Caki2 (cell line): ENCODE measurements at places on chromosomes 13 and 19. TPM values are rescaled to one million over a fixed set of nuclear protein-coding genes. Genes with fewer than 3 reads are reported as not detected.

DNA sequence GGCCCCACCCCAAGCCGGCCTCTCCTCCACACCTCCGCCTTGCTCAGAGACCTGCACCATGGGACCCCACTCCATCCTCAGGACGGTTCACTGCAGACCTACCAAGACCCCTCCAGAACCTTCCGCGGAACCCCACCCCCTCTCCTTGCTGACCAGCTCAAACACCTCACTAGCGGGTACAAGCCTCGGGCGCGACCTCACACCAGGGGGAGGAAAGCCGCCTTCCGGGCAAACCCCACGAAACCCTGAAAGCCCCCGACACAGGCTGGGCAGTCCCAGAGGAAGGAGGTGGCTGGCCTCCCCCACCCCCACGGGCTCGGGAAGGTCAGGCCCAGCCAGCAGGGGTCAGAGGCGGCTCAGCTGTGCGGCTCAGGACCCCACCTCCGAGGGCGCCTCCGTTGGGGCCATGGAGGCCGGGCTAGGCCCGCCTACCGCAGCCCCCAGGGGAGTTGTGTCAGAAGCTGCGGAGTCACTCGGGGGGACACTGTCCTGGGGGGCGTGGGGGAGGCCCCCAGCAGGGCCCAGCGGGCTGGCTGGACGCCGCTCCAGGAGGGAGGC, 9.8 kb downstream of the GRIN3B start:
- no peak for DNase-seq

- peak; percentile 93 for DNase-seq
These were observed 3.1 kb downstream of the SLC1A5 start for GRCh38 chr19:46785054-46785979.

GRCh38 chr13:54733639-54734038, 1705.0 kb downstream of the OLFM4 start:
- DNase-seq = no peak

The WTIP gene
- total RNA-seq = 48.4 and 70.2 TPM in 2 replicates

- DNase-seq = no peak
These were observed 200.5 kb downstream of the KLF5 start for GRCh38 chr13:73259061-73260017.

- no peak for DNase-seq
These were observed 88.4 kb upstream of the PCDH8 start for GRCh38 chr13:52936806-52937205.

DNA sequence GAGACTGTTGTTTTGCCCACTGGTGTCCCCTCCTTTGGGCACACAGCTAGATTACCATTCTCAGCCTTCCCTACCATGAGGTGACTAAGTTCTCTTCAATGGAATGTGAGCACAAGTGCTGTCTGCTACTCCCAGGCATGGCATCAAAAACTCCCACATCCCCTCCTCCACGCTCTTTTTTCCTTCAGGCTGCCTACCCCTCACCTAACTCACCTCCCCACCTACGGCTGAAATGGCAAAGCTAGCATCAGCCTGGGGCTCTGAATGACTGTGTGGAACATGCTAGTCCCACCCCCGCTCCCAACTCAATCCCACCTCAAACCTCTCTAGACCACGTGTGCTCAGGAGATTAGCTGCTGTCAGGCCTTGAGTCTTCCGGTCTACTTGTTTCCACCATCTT, 512.2 kb downstream of the DIAPH3 start:
- no peak for DNase-seq

DNA sequence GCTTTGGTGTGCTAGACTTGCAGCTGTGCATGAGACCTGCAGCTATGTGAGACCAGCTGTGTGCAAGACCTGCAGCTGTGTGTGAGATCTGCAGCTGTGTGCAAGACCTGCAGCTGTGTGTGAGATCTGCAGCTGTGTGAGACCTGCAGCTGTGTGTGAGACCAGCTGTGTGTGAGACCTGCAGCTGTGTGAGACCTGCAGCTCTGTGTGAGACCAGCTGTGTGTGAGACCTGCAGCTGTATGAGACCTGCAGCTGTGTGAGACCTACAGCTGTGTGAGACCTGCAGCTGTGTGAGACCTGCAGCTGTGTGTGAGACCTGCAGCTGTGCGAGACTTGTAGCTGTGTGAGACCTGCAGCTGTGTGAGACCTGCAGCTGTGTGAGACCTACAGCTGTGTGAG, 6.7 kb upstream of the DCUN1D2 start:
- no peak for DNase-seq

DNA sequence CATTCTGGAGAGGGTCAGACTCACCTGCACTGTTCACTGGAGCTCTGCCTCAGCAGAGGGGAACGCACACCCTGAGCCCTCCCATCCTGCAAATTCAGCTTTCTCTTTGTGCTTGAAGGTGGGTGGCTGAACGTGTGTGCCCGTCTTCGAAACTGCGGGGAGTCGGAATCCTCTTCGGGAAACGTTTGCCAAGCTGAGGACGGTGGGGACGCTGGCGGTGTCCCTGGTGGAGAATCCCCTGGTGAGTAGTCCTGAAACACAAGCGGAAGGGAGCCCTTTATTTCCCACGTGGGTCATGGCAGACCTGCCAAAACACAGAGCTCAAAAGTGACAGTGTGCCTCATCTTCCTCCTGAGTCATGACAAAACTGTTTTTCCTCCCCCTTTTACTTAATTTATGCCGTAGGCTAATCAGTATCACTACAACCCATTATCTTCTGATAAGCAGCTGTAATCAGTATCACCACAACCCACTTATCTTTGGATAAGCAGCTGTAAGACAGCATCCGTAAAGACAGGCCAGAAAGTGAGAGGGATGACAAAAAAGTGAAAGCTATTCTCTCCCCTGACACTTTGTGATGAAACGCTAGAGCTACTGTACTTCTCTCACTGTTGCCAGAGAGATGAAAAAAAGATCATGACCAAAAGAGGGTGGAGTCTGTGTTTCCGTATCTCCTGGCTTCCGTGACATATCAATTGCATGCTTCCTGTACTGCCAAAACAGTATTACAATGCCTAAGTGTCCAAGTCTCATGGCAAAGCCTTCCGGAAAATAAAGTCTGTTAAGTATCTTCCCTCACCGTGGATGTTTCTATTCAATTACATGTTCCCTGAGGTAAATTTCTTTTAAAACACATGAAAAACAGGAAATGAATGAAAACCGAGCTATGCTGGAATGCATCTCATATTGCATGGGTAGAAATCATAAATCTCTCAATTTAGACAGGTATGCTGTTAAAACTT, 155.5 kb downstream of the TBC1D4 start:
- DNase-seq = no peak

- no peak for DNase-seq
These were observed 123.3 kb downstream of the VWA8 start for GRCh38 chr13:41837629-41838028.

DNA sequence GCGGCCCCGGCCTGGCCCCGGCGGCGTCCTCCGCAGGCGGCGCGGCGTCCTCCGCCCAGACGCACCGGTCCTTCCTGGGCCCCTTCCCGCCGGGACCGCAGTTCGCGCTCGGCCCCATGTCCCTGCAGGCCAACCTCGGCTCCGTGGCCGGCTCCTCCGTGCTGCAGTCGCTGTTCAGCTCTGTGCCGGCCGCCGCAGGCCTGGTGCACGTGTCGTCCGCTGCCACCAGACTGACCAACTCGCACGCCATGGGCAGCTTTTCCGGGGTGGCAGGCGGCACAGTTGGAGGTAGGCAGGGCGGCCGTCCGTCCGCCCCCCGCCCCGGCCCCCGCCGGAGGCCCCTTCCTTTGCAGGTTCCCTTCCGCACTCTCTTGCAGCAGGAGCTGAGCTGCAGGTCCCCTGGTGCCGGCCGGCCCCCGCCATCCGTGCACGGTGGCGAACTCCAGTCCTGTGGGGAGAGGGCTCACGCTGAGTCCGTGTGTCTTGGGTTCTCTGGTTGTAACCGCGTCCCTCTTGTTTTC, 9.2 kb downstream of the PLEKHJ1 start:
- DNase-seq = no peak

- peak; percentile 100 for DNase-seq
These were observed at the start of gene TRIM28 for GRCh38 chr19:58543826-58544590. TSS of gene TRIM28 (plus strand) at chr19:58544064. CDS start at chr19:58544758, 694 bp downstream.

The ELSPBP1 gene
- not detected in 2 replicates for total RNA-seq

- DNase-seq = no peak
These were observed 664.0 kb upstream of the ARGLU1 start for GRCh38 chr13:107231944-107232343.

DNA sequence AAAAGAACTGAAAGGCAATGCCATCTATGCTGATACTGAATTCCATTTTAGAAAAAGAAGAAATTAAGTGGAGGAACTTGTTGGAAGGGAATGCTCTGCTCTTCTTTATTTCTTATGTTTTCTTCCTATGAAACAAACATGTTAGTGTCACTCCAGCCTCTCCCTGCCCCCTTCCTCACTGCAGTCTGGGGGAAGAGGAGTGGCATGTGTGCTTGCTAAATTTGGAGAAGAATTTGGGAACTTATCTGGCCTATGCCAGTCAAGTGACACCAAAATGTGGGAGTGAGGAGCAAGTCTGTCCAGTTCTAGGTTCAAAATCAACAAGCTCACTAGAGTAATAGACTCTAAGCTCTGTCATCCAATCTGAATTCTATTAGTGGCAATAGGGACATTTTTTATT, 214.6 kb downstream of the RBM26 start:
- no peak for DNase-seq

GRCh38 chr19:21202865-21203494, 61.1 kb downstream of the ZNF431 start:
- no peak for DNase-seq

The ERICH6B gene
- not detected in 2 replicates for total RNA-seq

- peak; percentile 55 for DNase-seq
These were observed 28.4 kb downstream of the UBAC2 start for GRCh38 chr13:99228737-99229691.

The CEACAM8 gene
- not detected in 2 replicates for total RNA-seq

DNA sequence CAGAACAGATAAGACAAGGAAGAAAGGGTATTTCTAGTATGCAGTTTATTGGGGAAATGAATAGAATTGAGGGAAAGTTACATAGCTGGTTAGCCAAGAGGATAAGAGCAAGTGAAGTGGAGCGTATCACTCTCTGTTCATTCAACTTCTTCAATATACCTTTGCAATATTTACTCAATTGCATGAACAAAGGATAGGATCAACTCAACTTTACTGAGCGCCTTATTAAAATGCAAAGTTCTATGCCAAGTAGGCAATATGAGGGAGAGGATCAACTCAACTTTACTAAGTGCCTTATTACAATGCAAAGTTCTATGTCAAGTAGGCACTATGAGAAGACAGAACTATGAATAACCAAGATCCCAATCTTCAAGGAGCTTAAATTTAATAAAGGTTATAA, 43.9 kb downstream of the ZC3H13 start:
- DNase-seq = no peak

The ALOX5AP gene
- 0.61 and 1.6 TPM in 2 replicates for total RNA-seq

DNA sequence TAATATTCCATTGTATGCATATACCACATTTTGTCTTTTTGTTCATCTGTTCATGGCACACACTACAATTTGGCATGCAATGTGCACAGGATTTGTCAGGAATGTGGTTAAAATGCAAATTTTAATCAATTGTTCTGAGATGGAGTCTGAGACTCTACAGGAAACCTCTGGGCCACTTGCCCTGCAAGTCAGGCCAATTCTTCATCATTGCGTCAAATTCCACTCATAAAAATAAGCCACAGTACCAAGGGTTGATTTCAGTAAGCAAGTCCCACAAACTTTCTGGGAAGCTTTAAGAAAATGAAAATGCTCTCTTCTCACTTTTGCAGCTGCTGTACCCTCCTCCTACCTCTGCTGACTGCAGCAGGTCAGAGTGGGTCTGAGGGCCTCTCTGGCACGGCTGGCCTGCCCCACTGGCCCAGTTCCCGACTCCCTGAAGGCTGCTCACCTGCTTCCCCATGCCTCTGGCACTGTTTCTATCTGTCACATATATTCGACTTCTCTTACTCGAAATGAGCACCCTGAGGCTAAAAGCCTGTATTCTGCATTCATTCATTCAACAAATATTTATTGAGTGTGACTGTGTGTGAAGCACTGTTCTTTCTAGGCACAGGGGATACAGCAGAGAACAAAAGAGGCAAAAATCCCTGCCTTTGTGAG, 83.8 kb upstream of the WASF3 start:
- DNase-seq = no peak

The IQCN gene
- total RNA-seq = not detected in 2 replicates

DNA sequence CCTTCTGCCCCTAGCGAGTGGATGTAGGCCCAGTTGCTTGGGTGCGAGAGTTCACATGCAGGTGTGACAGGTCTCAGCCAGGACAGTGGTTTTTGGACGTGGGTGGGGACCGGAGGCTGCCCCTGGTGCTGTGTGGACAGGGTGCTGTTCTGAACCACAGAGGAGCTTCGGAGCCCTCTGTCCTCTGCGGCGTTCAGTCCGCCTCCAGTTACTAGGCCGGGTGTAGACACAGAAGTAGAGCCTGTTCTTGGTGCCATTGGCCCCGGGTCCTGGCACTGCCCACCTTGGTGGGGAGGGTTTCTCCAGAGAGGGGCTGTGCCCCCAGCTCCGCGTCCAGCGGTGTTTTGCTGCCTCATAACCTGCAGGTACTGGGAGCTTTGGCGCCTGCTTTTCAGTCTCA, 52.4 kb downstream of the MCF2L start:
- DNase-seq = no peak

The KLK2 gene
- not detected in 2 replicates for total RNA-seq

GRCh38 chr13:44063881-44064280, 184.2 kb downstream of the LACC1 start:
- no peak for DNase-seq

DNA sequence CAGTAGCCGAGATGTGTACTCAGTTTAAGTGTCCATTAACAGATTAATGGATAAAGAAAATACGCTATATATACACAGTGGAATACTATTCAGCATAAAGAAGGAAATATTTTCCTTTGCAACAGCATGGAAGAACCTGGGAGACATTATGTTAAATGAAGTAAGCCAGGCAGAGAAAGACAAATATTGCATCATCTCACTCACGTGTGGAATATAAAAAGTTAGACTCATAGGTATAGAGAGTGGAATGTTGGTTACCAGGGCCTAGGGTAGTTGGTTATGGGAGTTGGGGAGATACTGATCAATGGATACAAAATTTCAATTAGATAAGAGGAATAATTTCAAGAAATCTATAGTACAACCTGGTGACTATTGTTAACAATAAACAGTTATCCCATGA, 210.1 kb downstream of the MAB21L1 start:
- DNase-seq = no peak

DNA sequence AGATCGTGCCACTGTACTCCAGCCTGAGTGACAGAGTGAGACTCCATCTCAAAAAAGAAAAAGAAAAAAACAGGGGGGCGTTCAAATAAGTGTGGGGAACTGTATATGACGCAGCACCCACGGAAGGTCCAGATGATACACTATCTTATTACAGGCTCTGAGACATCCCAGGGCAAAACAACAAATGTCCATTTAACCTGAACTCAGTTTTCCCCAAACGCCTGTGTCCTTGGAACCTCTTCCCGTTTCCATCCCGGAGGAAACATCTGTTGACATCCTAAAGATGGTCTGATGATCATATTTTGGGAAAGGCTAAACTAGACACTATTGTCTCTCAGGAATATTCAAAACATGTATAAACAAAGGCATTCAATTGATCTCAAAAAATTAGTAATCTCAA, 72.4 kb downstream of the COL4A1 start:
- DNase-seq = no peak

DNA sequence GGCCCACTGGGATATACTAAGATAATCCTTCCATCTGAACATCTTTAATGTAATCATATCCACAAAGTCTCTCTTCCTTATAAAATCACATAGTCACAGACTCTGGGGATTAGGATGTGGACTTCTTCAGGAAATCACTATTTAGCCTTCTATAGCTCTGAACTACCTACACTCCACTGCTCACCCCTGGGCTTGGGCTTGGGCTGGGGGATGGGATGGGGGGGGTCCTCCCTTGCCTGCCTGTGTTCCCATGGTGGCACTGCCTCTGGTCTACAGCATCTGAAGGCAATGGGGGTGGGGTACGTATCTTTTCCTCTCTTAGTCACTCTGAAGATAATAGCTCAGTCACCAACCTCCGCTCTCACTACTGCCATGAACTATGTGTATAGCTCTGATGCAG, 67.8 kb upstream of the SERTM1 start:
- no peak for DNase-seq

The VAV1 gene
- 5.3 and 6.8 TPM in 2 replicates for total RNA-seq
